Erythroblast (primary cell): ENCODE measurements at places on chromosomes 5 and 9.

DNA sequence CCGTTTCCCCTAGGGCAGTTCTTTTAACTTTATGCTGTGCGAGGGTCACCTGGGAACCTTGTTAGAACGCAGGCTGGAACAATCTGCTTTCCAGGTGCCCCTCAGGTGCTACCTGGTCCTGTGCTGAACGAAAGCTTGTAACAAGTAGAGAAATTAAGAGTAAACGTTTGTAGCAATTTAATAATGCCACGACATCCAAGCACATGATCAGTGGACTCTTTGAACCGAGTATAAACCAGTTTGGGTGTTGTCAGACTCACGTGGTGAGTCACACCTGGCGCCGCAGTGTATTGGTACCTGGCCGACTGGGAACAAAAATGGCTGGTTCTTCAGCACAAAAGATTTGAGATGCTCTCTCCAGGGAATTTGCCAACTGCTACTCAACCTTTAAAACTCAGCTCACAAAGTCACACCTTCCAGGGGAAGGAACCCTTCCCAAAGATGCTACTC lies 926 bp upstream of the MYO10 start:
- DNase-seq: no peak

GRCh38 chr5:77302653-77303052 lies 92.2 kb downstream of the PDE8B start:
- no peak for DNase-seq

DNA sequence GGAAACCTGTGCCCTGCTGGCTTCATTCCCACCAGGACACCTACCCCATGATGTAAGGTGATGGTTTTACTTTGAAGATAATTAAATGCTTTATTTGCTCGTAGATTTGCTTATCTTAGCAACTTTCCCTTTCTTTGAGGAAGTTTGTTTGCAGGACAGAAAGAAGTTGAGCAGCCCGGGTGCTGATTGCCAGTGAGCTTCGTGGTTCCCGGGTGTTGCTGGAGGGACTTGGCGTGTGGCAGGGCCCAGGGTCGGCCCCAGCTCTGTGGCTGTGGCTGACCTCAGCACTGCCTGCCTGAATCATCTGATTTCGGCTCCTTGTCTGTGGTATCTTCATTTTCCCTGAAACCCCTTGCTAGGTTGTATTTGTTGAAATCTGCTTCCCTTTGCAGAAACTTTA lies 8.7 kb downstream of the POMT1 start:
- DNase-seq: no peak

DNA sequence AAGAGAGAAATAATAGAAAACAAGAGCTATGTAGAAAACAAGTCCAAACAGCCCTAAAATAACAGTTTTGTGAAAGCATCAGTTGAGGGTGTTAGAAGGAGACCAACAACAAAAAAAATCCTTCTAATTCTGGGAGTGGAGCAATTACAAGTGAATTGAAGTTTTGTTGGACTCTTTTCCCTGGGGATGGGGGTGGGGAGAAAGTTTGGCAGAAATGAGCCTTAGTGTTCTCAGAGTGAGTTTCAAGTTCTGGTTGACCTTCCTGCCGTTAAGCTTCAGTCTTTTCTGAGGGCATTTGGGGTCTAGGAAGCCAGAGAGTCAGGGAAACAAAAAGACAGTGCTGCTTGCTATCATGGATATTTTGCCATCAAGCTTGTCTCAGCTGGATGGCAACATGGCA lies 106.3 kb upstream of the TRIM32 start:
- no peak for DNase-seq

- no peak for DNase-seq
Observed at GRCh38 chr9:15374310-15374709, 48.4 kb upstream of the SNAPC3 start.

GRCh38 chr5:66666778-66667177 lies 70.6 kb downstream of the MAST4 start:
- no peak for DNase-seq

DNA sequence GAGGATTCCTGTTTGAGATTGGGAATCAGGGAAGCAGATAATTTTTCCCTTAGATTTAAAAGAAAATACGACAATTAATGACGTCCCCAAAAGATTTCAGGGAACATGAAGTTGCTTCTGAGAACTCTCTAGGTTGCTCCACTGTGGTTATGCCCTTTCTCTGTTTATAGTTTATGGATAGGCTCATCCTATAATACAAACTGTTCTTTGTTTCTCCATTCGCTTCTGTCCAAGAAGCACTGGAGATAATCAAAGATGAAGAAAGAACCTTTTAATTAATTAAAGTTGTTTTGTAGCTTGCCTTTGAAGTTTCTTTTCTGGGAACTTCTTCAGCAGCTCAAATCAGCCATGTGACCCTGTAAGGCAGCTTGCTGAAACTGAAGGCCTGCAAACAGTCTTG lies 87.5 kb downstream of the CHSY3 start:
- DNase-seq: no peak
